Adipocyte (in vitro differentiated cells): ENCODE measurements at places on chromosomes 13 and 19.

GRCh38 chr19:49690656-49691242 is at the start of gene CPT1C:
Gene CPT1C, plus strand, starts transcription at chr19:49691116. Its CDS starts 1,137 bp downstream, at chr19:49692253.
- DNase-seq, result peak; percentile 92

GRCh38 chr19:18062028-18062427 is 24.7 kb downstream of the IL12RB1 start:
- DNase-seq, result no peak

DNA sequence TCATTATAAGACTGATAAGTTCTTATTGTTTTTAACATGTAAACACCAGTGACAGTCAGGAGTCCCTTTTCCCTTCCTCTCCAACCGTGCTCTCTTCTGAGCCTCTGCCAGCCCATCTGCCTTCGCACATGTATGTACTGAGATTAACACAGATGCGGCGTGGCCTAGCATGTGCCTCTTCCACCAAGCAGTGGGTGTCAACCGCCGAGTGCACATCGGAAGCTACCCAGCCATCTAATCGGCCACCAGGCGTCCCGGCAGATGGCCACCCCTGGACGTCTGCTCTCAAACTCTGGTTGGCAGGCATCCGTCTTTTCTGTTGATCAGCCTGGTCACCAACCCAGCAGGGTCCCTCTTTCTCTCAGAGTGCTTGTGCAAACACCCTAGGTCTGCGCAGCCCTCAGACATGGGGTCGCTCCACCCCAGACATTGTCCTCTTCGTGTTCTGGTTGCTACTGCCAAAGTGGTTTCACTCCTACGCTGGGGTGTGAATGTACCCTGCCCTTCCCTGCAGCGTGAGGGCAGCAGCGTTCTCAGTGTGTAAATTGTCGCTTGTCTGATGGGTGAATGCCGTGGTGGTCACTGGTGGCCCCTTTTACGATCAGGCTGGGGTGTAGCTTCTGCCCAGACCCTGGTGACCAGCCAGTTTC is 57.7 kb upstream of the LDLR start:
- DNase-seq, result no peak

DNA sequence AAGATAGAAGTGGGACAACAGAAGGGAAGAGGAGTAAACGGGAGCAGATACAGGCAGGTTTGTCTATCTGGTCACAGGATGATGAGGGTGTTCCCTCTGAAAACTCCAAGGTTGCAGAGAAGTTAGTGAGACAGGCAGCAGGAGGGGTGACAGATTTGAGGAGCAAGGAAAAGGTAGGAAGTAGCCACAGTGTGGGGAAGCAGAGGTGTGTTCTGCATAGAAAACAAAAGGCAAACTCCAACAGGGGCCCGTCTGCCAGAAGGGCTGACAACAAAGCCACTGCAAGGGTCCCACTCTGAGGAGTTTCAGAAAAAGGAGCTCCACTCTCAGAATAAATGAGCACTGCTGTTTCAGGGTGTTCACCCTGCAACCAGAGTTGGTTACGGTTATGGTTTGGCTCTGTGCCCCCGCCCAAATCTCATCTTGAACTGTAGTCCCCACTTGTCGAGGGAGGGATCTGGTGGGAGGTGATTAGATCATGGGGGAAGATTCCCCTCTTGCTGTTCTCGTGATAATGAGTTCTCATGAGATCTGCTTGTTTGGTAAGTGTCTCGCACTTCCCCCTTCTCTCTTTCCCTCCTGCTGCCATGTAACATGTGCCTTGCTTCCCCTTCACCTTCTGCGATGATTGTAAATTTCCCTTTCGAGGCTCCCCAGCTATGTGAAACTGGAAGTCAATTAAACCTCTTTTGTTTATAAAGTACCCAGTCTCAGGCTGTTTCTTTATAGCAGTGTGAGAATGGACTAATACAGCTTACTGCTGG is 32.1 kb downstream of the SMAD9 start:
- no peak for DNase-seq

GRCh38 chr13:85640727-85641126 is 158.5 kb downstream of the SLITRK6 start:
- DNase-seq, result no peak

DNA sequence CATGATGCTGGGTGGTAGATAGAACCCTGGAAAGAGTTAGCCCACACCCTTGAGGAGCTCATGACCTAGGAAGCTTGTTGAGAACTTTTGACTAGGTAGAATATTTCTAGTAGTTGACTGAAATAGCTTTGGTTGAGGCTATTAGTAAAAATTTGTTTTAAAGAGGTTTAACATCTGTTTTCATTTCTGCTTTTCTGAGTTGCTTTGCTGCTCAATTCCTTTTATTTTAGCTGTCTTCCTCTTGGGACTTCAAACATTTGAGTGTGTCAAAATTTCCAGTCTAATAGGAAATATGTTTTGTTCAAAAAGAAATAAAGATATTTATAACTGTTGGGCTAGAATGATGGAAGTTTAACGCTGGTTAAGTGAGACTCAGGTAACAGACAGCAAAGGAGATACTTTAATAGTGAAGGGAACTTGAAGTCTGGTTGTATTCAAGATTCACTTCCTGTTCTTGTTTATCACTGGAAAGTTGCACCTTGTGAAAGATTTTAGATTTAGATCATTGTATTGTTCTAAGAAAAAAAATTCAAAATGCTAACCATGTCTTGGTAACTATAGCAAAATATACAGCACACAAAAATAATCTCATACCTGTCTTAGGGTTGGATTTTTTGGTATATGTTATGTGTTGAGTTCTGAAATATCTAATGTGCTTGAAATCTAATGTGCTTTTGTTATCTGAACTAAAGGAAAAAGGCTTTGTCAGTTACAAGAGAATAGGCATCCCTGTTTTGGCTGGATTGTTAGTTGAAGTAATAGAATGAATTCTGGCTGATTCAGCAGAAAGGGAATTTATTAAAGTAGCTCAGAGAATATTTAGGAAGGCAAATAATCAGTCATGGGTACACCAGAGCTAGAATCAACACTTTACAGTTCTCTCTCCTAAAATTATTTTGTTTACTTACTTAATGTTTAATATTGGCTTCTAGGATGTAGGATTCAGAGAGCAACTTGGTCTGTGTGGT is 24.4 kb upstream of the GPR18 start:
- peak; percentile 58 for DNase-seq

DNA sequence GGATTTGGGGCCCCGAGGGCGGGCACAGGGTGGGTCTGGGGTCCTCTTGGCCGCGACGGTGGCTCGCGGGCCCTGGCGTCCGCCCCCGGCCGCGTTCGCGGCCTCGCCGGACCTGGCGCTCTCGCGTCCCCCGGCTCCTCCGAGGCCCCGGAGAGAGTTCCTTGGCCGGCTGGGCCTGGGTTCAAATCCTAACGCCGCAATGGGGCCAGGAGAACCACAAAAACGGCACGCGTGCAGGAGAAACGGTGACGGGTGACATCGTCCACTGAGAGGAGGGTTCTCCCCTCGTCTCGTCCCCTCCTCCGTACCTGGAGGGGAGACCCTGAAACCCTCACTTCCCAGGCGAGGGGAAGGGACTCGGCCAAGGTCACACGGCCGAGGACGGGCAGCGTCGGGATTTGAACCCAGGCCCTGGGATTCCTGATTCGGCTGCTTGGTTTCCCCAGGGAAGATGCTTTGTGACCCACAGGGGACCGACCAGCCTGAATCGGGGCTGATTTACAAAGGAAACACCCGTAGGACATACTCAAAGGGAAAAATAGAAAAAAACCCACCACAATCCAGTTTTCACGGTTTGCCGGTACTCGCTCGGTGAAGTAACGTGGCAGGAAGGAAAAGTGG is 624 bp downstream of the SAFB start:
- no peak for DNase-seq

- DNase-seq, result no peak
These were observed 32.2 kb downstream of the MAU2 start for GRCh38 chr19:19352823-19353222.

DNA sequence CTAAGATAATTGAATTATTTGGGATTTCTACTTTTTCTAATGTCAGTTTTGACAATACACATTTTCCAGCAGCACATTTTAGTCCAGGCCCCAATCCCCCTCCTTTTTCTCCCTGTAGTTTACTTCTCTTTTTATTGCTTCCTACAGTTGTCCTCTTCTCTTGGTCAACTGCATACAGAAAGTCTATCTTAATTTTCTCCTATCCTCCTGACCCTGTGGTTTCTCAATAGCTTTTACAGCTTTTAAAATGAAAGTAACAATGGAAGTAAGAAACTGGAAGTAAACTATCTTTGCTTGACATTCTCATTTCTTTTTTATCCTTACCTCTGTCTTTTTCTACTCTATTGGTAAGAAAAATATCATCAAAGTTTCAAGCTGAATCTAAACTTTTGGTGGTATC is 106.5 kb upstream of the OXGR1 start:
- no peak for DNase-seq

DNA sequence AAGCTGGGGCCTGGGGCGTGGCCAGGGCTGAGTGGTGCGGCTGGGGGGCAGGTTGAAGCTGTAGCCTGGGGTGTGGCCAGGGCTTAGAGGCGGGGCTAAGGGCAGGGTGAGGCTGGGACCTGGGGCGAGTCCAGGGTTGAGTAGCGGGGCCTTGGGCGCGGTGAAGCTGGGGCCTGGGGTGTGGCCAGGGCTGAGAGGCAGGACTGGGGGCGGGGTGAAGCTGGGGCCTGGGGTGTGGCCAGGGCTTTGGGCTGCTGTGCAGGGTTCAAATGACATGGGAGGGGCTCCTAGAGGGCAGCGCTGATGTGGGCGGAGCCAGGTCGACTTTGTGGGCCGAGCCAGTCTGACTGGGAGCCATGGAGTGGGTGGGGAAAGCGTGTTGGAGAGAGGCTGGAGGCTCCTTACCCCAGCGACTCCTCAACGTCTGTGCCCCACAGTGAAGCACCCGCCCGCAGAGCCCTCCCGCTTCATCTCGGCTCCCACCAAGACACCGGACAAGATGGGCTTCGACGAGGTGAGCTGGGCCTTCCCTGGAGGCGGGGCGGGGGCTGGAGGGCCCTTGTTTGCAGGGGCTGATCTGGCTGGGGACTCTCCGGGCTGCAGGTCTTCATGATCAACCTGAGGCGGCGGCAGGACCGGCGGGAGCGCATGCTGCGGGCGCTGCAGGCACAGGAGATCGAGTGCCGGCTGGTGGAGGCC is 21.5 kb downstream of the COLGALT1 start:
- DNase-seq, result peak; percentile 7

DNA sequence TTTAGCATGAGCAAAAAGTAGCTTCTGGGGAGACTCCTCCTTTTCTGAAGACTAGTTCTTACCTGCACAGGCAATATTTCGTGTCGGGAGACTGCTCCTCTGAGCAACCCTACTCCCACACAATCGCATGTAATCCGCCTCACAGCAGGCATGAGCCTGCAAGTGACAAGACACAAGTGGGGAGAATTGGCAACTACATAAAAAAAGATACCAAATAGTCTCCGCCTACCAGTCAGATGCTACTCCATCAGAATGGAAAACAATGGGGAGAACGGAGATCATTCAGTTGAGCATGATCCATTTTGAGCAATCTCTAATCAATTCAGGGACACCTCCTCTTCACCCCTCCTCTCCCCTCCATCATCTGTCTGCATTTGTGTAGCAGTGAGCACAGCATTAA is 321.0 kb downstream of the COG6 start:
- DNase-seq, result no peak

- DNase-seq, result peak; percentile 88
These were observed 10.2 kb downstream of the DHRS12 start for GRCh38 chr13:51793570-51794271.

GRCh38 chr13:112443995-112444311 is 67.8 kb downstream of the SPACA7 start:
- DNase-seq, result peak; percentile 62

GRCh38 chr13:83731113-83731512 is 151.2 kb downstream of the SLITRK1 start:
- DNase-seq, result no peak

DNA sequence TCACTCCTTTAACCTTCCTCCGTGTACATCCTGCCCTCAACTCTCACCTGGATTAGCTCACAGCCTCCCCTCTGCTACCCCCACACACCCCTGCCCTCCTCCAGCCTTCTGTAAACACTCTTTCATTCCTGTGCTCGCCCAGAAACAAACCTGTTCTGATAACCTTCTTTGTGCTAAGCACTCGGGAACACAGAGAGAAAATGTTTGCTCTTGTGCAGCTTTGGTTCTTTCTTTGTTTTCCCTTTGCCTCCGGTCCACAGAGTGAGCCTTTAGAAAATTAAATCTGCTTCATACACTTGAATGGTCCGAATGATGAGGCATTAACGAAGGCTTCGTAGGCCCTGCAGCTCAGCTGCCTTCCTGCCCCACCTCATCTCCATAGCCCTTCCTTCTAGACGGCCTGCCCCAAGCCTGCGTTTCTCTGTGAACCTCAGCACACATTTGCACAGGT is 6.6 kb upstream of the ZDHHC20 start:
- no peak for DNase-seq
